8988T (cell line): ENCODE measurements at places on chromosomes 16 and 17.

DNA sequence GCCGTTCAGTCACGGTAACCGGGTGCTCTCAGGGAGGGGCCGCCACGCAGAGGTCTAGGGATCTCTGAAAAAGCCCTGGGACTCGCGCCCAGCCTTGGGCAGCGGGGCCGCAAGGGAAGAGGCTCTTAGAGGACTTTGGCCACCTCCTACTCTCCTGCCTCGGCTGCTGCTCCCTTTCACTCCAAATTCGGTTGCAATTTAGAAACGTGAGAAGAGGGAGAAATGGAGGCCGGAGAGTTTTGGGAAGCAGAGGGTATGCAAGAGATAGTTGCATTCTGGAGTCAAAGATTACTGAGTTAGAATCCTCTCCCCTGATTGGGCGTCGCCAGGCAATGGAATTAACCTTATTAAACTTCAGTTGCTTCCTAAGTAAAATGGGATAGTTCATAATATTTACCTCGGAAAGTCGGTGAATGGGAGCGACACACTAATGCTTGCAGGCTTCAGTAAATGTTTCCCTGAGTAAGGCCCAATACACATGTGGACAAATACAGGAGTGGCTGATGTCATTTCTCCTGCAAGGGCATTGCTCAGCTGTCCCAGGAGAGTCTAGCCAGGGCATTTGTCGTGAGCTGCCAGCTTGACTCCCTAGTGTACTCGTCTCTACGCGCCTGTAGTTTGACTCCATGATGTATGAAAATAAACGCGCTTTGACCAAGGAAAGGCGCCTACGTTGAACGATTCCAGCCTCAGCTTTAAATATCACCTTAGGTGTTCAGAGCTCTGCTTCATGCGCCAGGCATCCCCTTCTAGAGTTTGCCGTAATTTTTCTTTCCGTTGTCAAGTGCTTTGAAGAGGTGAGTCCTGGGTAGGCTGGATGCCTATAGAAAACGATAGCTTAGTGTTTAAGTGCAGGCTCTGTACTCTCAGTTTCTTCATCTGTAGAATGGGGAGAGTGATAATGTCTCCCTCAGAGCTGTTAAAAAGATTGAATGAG lies 667 bp downstream of the OGFOD1 start:
- no peak for DNase-seq

- DNase-seq = no peak
Measured at GRCh38 chr16:19245326-19245925, 40.1 kb upstream of the CLEC19A start.

DNA sequence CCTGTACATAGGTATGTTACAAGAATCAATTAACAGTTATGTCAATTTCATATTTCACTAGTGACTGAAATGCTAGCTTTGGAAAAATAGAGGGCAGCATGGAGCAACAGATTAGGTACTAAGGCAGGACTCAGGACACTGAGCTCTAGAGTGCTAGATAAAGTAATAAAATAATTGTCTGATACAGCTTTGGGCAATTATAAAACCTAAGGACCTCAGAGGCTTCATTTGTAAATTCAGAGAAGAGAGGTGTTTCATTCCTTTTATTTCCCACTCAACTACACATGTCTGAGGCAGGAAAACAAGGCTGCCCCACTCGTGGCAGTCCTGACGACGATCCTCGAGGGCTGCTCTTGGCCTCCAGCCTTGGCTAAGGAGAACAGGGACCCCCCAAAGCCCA lies 81.5 kb downstream of the CA4 start:
- no peak for DNase-seq

- DNase-seq = no peak
Measured at GRCh38 chr16:23702951-23703350, 10.1 kb downstream of the ERN2 start.

DNA sequence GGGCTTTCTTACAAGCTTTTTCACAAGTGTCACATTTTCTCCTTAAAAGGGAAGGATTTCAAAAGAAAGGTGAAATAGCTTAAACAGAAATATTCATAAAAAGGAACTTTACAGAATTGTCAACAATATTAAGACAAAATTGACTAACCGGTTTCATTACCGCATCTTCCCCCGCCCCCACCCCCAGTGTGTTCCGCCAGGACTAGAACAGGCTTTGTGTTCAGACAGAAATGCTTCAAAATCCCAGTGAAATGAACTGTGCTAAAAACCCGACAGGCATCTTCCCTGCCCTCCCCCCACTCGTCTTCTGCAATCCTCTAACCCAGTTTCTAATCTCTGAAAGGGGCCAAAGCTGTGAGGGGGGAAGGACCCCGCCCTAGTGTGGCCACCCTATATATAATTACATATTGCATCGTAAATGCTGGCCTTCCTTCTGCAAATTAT lies 990 bp upstream of the ROGDI start:
- no peak for DNase-seq

DNA sequence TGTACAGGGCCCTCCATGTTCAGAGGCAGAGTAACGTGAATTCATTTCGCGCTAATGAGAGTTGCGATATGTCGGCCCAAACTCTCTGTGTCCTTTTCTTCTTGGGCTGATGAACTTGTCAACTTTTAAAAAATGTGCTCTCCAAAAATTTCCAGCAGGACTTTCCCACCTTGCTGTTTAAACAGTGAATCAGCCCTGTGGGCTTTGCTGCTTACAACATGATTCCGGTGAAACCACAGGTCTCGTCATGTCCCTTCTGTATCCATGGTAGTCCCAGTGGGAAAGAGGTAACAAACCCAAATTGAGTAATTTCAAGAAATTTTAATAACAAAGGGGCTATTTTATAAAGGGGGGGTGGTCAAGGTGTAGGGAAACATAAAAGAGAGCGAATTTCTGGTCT lies 612.9 kb downstream of the MAF start:
- no peak for DNase-seq

- DNase-seq = no peak
Measured at GRCh38 chr17:69609473-69610305, 195.2 kb downstream of the MAP2K6 start.
